WTC11 (cell line): ENCODE measurements at places on chromosomes 1 and 21. TPM values are rescaled to one million over a fixed set of nuclear protein-coding genes. Genes with fewer than 3 reads are reported as not detected.

GRCh38 chr1:69592341-69592740 lies 24.6 kb downstream of the LRRC7 start:
- DNase-seq: no peak

- no peak for DNase-seq
Measured at GRCh38 chr1:60527567-60527966, 454.0 kb upstream of the C1orf87 start.

GRCh38 chr1:171983584-171983983 lies 142.3 kb downstream of the DNM3 start:
- no peak for DNase-seq

DNA sequence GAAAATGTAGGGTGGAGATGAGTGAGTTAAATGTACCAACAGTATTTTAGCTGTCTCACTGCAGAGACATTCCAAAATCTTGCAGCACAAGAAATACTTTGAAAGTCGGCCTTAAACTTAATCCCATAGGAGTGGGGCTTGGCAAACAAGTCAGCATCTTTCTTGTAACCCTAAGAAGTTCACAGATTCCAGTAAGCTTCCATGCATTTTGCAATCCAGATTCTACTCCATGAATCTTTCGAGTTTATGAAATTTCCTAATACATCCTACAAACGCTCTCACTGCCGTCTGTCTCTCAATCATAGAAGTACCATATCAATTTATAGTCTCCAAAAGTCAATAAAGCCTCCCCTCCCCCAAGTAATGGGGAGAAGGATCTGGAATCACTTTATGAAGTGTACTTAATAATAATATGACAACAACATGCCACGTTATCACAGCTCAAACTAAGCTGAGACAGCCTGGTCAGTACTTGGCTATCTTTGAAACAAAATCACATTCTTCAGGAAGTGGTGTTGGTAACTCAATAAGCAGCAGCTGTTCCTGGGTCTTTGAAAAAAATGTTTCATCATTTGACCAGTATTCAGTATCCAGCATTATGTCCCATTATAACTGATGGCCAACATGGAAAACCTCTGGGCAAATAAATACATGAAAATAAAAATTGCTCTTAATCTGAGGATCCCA lies 317.4 kb upstream of the RUNX1 start:
- no peak for DNase-seq

- no peak for DNase-seq
Measured at GRCh38 chr1:183161391-183161790, 24.7 kb upstream of the LAMC2 start.

GRCh38 chr1:160569806-160570205 lies 9.5 kb downstream of the CD84 start:
- DNase-seq: no peak

DNA sequence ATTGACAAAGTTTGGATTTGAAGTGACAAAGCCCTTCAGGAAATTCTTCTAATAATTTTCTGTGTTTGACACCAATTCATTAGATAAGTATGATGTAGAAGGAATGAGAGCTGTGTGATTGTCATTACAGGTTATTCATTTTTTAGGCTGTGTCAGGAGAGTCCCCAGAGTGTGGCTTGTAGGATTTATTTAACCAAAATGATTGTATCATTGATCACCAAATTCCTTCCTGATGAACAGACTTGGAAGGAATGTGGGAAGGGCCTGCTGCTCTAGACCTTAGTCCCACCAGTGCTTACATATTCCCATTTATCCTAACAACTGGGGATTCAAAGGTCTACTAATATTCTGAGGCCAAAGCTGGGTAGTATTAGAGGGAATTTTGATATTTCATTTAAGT lies 383.3 kb upstream of the KAZN start:
- no peak for DNase-seq

- no peak for DNase-seq
Measured at GRCh38 chr1:10665930-10666850, 130.3 kb downstream of the CASZ1 start.

- no peak for DNase-seq
Measured at GRCh38 chr1:187114792-187115191, 286.0 kb downstream of the PLA2G4A start.

DNA sequence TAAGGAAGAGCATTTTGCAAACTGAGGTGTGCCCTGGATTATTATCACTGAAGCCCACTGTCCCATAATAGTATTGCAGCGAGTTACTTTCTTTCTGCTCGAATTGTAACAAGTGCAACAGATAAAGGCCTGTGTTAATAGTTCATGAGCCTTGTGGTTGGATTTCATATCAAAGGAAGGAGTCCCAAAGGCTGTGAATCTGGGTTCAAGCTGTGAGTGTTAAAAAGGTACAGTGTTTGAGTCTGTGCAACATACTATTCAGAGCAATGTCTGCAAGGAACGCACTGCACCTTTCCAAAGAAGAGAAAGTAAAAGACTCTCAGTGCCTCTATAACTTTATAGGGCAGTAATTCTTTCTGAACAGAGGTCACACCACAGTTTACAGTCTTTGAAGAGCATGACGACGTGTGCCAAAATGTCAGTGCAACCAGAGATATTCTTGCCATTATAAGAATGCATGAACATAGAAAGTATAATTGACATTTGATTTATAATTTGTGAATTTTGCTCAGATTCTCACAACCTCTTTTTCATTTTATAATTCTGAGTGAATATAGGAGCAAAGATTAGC lies 79.1 kb downstream of the CDC7 start:
- no peak for DNase-seq

DNA sequence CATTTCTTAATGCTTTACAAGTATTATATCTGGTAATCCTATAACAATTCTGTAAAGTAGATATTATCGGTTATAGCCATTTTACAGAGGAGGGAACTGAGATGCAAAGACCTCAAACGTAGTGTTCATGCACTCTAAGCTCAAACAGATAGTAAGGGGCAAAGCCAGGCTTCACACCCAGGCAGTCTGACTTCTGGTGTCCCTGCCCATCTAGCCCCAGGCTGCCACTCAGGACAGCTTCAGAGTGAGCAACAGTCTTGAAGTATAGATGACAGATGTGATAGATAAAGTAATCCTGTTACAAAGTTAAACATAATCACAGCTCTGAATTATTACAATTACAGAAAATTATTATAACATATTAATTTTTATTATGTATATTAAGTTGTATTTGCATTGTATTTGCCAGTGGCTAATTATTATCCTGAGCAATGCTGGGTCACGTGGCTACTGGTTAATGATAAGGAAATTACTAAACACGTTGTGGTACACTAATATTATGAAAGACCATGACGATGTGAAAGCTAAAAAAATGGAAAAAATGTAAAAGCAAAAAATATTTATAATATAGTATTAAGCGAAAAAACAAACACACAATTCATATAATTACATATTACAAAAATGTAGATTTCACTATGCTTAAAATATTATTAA lies 6.1 kb upstream of the TRAF3IP3 start:
- DNase-seq: no peak

DNA sequence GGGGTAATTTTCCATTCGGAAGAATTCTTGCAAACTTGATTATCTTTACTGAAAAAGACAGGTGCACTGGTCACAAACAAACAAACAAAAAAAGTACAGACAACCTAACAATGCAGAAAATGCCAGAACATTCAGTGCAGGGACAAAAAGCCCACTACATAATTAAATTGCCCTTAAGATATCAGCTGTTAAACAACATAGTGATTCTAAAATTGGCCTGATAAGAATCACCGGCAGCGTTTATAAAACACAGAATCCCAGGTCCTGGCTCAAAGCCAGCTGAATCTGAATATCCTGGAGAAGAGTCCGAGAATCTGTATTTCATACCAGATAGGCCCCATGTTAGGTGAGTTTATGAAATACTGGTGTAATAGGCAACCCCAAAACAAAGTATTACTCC lies 6.1 kb downstream of the PLPP3 start:
- no peak for DNase-seq

DNA sequence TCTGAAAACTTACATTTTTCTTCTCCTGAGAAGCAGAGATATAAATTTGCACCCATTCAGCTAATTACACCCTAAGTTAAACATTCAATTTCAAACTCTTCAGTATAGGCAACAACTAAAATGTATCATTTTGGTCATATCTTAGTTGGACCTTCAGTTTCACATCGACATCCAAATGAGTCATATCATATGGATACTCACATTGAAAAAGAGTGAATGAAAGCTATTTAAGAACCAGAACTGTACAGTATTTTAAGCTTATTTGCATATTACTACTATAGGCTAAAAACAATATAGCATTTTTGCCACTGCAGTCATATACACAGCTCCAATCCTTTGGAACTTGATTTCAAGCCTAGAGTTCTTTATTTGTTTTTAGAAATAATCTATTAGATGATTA lies 33.6 kb downstream of the USP25 start:
- no peak for DNase-seq

GRCh38 chr21:39108291-39109162 lies 74.7 kb downstream of the PSMG1 start:
- no peak for DNase-seq

- no peak for DNase-seq
Measured at GRCh38 chr21:42393443-42393950, 2.4 kb downstream of the TMPRSS3 start.

- DNase-seq: no peak
Measured at GRCh38 chr21:44489962-44490361, 34.7 kb downstream of the LRRC3 start.

GRCh38 chr1:150574260-150575071 lies 4.9 kb downstream of the MCL1 start:
- no peak for DNase-seq

DNA sequence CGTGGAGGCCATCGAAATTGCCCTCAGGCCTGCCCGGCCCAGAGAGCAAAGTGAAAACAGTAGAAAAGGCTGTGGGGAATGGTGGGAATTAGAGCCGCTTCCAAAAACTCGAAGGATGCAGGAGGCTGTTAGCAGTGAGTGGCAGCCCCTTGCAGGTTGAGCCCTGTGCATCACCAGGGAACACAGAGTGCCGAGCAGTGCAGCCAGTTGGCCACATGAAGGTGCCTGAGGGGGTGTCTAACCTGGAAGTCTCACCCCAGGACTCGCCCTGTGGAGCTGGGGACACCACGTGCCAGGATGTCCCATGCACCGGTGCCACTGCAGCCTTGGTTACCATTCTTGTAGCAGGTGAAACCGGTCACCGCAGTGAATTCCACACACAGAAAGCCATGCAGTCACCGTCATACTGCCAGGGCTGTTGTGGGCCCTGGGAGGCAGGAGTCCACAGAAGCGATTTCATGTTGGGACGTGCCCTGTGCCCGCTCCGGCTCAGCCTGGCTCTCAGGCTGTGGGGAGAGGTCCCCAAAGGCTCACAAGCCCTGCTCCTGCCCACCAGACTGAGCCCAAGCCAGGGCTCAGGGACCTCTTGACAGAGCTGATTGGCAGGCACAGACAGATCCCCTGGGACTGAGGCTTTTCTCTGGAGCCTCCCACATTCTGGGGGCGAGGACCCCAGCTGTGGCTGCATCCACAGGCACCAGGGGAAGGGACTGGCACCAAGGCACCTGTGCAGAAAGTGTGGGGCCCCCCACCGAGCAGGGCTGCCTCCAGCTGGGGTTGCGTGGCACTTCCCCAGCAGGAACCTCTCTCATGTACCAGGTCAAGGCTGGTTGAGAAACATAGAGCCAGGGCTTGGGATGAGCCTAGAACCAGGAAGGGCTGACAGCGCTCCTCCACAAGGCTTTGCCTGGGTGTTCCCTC lies 16.7 kb upstream of the ACTRT2 start:
- no peak for DNase-seq

- DNase-seq: no peak
Measured at GRCh38 chr1:221089273-221089672, 210.0 kb downstream of the HLX start.

DNA sequence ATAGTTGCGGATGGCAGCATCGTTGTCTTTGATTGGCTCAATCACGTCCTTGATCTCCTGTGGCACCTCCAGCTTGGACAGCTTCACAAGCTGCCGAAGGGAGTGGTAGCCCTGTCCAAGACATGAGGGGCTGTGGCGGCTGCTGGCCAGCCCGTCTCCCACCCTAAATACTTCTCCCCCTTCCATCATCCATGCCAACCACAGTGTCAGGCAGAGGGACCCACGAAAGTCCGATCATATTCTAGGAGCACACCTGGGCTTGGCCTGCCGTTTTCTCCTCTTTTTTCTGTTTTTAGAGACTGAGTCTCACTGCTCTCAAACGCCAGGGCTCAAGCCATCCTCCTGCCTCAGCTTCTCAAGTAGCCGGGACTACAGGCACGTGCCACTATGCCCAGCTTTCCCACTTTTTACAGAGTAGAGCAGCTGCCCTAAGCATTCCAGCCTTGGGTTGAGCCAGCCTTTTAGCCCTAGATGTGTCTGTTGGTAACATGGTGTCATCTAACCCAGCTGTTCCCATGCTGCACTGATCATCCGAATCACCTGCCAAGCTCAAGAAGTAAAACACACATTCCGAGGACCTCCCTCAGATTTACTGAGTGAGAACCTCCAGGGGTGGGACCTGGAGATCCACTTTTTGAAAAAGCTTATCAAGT lies 10.4 kb downstream of the MTHFR start:
- DNase-seq: no peak

GRCh38 chr1:168031198-168031597 lies 94.3 kb upstream of the MPC2 start:
- DNase-seq: no peak

DNA sequence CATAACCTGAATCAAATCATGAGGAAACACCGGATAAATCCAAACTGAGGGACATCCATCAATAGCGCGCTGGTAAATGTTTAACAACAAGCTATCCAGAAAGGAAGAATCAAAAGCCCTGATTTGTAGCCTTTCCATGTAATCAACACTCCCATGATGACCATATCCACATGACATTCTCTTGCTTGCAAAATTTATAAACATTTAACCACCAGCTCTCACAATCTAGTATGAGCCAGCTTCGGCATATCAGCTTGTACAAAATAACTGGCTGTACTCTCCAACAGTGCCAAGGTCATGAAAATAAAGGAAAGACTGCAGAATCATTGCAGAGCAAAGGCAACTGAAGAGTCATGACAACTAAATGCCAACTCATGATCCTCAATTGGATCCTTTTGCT lies 15.7 kb downstream of the HSD11B1 start:
- no peak for DNase-seq

GRCh38 chr21:38343691-38344090 lies 86.9 kb downstream of the KCNJ15 start:
- DNase-seq: no peak

Gene CFAP141
- total RNA-seq: not detected in 3 replicates

Gene USP48
- 72.1 to 86.9 TPM (median 79.2 TPM) in 3 replicates for total RNA-seq

Gene SLC16A4
- total RNA-seq: 0.11 to 0.30 TPM (median 0.28 TPM) in 3 replicates

Gene CFHR5
- not detected in 3 replicates for total RNA-seq

Gene TTC13
- total RNA-seq: 4.4 to 7.0 TPM (median 6.2 TPM) in 3 replicates

Gene KNCN
- total RNA-seq: not detected in 3 replicates

Gene KRTAP13-2
- not detected in 3 replicates for total RNA-seq

Gene SMCP
- not detected in 3 replicates for total RNA-seq
